NCI-H510A (cell line): ENCODE measurements at places on chromosomes 11 and 22.

DNA sequence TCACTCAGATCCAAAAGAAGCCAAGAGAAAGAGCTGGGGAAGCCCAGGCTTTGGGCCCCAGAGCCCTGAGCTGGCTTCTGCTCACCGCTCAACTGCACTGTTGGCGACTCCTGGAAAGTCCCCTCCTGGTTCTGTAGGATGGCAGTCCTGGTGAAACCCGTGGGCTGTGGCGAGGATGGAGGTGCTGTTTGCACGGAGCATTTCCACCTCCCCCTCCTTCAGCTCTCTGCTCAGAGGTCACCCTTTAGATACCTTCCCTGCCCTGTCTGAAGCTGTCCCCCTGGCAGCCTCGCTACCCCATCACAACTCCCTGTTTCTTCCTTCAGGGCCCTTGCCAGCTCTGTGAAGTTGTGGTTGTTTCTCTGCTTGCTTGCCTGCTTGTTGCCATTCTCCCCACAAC lies 97.8 kb downstream of the MYO18B start:
- DNase-seq, result no peak

DNA sequence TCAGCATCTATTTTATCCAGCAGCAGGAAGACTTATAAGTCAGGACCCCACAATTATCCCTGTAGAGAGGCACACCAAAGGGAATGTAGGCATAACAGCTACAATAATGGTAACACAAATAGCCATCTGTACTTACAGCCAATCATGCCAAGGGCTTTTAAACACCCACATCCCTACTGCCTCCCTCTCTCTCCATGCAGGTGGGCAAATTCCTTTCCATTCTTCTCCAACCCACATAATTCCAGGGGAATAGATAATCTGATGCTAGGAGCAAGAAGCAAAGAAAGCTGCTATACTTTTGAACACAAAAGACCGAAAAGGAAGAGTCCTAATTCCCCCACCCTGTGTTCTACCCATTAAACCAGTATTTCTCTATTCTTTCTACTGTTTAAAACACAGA lies 46.7 kb downstream of the RBFOX2 start:
- DNase-seq, result no peak

DNA sequence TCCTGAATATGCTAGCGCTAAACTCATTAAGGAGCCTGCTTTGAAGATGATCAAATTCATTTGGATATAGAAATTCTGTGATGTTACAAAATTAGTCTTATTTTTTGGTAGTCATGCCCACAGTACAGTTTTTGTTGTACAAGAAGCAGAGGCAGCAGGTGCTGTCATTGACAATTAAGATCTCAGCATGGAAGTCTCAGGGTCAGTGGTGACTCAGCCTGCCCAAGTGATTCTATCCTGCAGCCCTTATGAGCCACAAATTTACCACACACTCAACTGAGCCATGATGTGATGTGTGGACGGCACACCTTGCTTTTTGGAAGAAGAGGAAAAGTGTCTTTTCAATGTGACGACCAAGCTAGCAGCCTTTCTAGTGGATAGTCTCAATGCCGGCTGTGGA lies 153.6 kb upstream of the SORL1-AS1 start:
- DNase-seq, result no peak

DNA sequence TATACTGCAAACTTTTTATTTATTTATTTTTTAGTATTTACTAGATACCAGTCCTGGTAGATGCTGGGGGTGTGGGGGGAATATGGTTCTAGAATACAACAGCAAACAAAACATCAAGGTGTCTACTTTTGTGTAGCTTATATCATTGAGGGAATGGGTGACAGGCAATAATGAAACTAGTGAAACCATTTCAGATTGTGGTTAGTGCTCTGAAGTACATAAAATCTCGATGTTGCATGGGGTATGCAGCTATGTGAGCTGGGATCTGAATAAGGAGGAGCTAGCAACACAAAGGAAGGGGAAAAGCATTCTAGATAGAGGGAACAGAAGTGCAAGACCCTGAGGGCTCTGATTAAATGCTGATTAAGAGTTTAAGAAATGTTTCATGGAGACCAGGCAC lies 103.5 kb downstream of the WT1 start:
- no peak for DNase-seq

DNA sequence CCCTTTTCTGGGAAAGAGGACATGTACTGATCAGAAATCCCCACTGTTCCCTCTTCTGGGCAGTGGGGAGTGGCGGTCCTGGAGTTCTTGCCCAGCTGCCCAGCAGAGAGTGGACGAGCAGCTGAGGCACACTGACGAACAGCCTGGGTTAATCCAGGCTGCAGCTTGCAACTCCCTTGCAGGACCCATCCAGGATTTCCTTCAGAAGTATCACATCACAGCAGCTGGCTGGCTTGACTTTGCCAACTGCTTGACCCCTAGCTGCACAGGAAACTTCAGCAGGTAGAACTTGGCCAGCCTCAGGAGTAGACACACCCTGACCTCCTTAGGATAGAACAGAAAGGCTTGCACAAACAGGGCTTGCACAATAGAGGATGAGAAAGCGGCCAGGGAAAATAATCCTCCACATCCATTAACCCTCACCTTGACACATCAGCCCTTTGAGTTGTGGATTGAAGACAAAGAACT lies 27.9 kb upstream of the FZD4 start:
- DNase-seq, result no peak

- no peak for DNase-seq
These were observed 15.0 kb downstream of the DENND5A start for GRCh38 chr11:9250139-9250582.

DNA sequence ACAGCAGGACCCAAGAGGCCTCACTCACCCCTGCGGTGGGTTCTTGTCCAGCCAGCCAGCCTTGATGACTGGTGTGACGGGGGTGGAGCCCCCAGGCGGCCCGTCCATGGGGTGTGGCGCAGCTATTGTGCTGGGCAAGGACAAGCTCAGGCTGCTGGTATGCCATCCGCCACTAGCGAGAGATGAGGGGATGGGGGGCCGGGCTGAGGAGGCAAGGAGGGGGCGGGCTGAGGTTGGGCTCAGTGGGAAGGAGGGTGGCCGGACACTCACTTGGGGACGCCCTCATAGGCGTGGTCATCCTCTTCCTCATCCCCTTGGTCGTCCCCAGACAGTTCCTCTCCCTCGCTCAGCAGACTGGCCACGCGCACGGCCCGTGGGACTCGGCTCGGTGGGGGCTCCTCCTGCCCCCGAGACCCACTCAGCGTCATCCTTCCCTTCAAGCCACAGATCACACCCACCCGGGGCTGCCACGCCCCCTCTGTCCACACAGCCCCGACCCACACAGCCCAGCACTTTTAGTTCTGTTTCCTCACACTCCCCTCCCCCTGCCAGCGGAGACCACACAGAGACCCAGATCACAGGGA lies 38.0 kb upstream of the PDE2A start:
- DNase-seq, result no peak

GRCh38 chr11:117818041-117818873 lies 6.3 kb downstream of the FXYD2 start:
- DNase-seq, result no peak
